Activated naive CD4-positive, alpha-beta T cell treated with anti-CD3 and anti-CD28 coated beads, Interleukin-2, amount 10 ng/mL, durations not matched to agents 7 days and 5 days (primary cell): ENCODE measurements at places on chromosomes 6 and 20.

- no peak for DNase-seq
These were observed 44.3 kb downstream of the USP49 start for GRCh38 chr6:41850861-41851260.

GRCh38 chr20:63808964-63809674 lies 21.9 kb downstream of the ZBTB46 start:
- DNase-seq = no peak

DNA sequence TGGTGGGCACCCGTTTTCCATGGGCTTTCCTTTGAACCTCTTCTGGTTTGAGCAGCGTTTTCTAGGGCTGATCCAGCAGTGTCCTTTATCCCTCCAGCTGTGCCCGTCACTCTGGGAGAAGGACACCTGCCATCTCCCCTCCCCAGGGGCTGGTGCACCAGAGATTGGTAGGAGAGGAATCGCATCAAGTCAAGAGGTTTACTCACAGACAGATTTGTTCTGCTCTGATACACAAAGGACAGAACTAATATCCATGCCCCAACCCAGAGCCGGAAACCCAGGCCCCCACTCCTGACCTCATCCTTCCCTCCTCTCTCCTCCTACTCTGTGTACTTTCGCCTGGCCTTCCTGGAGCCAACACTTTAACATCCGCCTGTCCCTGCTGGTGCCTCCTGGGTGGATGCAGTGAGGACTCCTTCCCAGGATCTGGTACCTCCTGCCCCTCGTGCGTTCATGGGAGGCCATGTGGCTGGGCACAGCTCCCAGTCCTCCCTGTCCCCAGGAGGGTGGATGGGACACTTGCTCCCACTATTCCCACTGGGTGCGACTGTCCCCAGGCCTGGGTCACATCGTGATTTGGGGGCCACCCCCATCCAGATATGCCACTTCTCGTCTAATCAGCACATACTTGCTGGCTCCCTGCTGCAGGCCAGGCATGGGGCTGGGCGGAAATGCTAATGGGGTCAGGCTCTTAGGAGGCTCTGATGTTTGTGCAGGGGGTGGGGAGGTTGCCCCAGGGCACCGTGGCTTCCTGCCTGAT lies 286.3 kb downstream of the CDH4 start:
- no peak for DNase-seq

DNA sequence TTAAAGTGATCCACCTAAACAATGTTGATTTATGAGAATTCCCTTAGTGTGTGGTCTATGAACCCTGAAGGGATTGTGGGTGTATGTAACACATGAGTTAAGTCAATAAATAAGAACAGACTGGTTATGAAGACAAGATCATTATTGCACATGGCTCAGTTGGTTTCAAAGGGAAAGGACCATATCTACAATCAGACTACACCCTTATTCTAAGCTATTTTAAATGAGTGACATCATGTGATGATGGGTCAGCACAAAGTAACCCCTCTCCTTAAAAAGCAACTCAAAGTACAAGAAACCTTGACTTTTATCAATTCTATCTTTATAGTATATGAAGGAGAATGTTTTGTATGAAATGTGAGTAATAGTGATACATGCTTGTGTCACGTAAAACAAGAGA lies 15.3 kb upstream of the ZSCAN23 start:
- no peak for DNase-seq

- DNase-seq = no peak
These were observed 11.4 kb downstream of the NPBWR2 start for GRCh38 chr20:64095927-64096326.

DNA sequence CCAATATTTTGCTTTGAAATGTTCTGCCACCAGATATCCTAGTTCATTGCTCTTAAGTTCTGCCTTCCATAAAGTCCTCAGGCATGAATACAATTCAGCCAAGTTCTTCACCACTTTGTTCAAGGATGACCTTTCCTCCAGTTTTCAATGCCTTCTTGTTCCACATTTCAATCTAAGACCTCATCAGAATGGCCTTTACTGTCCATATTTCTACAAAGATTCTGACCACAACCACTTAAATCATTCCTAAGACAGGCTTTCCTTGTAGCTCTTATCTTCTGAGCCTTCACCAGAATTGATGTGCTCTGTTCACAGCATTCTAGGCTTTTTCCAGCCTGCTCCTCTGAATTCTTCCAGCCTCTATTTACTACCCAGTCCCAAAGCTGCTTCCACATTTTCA lies 319.0 kb downstream of the HACE1 start:
- no peak for DNase-seq

GRCh38 chr6:48809245-48809644 lies 653.8 kb downstream of the MMUT start:
- DNase-seq = no peak

DNA sequence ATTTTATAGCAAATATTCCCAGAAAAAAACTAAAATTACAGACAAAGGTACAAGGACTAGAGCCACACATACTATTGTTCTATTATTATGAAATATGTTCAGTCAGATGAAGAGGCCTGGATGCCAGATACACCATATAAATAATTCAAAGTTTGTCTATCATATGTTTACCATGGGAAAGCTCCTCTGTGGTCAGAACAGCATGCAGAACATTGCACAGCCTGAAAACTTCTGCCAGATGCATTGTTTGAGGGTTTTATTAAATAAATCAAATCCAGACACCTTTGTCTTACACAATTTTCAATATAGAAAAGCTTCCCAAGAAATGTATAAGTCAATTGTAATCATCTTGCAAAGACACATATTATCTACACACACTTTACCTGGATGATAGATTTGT lies 35.0 kb upstream of the COL21A1 start:
- DNase-seq = no peak

GRCh38 chr6:92109256-92109655 lies 1310.1 kb downstream of the EPHA7 start:
- no peak for DNase-seq

DNA sequence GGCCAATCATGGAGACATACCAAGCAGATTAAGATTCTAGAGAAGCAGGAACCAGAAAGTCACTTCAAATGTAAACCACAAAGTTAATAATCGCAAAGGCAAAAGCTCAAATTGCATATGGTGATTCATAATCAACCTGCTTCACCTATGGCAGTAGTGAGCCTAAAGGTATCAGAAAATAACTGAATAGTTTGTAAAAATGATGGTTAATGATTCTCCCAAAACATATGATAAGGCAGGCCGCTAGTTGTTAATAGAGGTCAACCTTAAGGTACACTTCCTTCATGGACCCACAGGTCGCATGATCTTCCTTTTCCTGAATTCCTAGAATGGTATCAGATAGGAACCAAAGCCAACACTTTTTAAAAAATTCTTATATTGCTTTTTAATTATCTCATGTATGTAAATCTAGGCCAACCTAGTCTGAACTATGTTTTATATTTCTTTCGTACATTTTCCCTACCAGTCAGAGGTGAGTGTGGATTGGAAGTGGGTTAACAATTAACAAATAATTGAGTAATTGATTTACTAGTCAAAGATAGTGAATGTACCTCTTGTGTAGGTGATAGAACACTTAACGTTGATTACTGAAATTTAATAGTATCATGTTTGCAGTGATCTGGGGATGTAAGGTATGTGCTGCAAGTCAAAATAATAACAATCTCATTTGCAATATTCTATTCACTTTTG lies 16.4 kb downstream of the TAAR2 start:
- DNase-seq = no peak

- peak; percentile 60 for DNase-seq
These were observed 33.8 kb upstream of the AIG1 start for GRCh38 chr6:143026696-143027449.

DNA sequence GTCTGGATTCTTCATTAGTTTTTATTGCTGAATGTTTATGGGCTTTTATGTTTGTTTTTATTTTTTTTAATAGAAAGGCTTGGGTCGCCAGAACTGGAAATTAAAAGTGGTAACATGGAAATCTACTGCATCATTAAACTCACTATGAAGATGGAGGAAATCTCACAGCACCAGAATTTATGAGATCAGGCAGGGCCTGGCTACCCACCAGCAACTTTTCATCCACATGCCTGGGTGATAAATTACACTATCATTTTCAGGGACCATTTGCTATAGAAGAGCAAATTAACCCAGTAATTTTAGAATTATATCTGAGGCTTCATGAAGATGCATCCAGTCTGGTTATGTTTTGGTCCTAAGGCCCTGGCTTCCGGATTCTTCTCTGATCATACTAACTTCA lies 57.8 kb upstream of the PLCB4 start:
- DNase-seq = no peak

GRCh38 chr6:154289818-154290508 lies 66.6 kb downstream of the IPCEF1 start:
- no peak for DNase-seq

DNA sequence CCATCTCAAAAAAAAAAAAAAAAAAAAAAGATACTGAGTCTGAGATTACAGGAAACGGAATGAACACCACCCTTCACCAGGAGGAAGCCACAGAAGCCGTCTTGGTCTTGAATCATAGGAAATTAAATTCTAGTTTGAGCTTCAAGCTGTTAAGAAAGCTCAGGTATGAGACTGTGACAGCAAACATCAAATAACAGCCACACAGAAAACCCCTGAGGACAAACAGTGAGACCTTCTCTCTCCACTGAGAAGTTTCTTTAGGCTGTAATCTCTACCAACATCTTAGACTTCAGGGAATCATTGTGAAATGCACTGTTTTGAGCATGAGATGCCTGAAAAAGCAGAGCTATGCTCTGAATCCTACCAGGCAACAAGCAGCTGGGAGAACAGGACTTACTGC lies 30.8 kb downstream of the PDE10A start:
- no peak for DNase-seq

DNA sequence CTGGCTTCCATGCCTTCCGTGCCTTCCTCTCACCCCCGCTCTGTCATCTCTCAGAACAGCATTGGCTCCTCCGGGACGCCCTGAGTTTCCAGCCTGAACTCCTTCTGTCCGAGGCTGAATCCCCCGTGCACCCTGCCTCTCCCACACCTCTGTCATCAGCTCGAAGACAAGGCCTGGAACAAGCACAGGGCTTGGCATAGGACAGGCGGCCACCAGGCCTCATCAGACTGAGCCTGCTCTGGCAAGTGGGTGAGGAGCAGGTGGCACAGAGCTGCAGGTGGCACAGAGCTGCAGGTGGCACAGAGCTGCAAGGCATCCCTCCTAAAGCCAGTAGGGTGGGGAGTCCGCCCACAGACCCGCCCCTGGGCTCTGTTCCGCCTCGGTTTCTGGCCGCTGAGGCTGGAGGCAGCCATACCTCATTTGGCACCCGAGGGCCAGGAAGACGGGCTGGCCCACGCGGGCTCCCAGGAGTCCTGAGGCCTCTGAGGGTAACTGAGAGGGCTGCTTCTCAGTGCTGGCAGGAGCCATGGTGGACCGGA lies 60.2 kb downstream of the EZR start:
- peak; percentile 21 for DNase-seq

- peak; percentile 13 for DNase-seq
These were observed 40.7 kb downstream of the PYGB start for GRCh38 chr20:25288291-25289181.

- DNase-seq = no peak
These were observed 52.1 kb downstream of the SOD2 start for GRCh38 chr6:159640722-159641482.

- no peak for DNase-seq
These were observed 6.4 kb downstream of the ZNF512B start for GRCh38 chr20:63963348-63963741.
